NCI-H1694 (cell line): ENCODE measurements at places on chromosomes 12 and 14.

GRCh38 chr14:68932686-68933085 lies 46.4 kb downstream of the ACTN1 start:
- DNase-seq, result no peak

- no peak for DNase-seq
These were observed 5.8 kb downstream of the NID2 start for GRCh38 chr14:52063052-52063462.

DNA sequence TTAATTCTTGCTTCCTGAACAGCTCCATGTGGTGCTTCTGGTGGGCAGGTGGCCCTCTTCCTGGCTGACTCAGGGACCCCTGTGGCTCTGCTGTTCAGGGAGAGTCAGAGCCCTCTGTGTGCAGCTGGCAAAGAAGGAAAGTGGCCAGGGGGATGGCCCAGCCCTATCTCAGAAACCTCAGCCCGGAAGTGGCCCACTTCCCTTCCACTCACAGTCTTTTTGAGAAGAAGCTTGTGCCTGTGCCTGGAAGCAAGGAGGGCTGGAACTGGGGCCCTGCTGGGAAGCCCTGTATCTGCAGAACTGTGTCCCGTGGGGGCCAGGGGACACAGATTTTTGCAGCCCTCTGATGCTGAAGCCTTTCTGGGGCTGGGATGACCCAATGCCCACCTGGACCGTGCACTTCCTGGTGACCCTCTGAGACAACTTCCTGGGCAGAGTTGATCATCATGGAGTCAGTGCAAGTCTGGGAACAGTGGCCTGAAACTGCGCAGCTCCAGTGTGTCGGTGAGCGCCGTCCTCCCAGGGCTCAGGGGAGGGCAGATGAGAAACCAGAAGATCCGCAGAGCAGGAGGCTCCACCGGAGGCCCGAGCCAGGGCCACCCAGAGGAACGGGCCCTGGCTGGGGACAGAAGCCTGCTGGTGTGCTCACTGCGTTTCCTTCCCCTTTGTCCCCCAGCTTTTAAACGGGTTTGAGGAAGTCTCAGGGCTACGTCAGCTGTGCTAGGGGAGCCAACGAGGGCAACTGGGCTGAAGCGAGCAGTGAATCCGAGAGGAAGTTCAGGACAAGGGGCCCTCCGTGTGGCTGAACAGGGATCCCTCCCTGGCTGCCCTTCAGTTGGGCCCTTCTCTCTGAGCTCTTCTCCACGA lies 217.4 kb upstream of the RTL1 start:
- DNase-seq, result no peak

GRCh38 chr14:31071151-31071550 lies 45.0 kb upstream of the STRN3 start:
- no peak for DNase-seq

DNA sequence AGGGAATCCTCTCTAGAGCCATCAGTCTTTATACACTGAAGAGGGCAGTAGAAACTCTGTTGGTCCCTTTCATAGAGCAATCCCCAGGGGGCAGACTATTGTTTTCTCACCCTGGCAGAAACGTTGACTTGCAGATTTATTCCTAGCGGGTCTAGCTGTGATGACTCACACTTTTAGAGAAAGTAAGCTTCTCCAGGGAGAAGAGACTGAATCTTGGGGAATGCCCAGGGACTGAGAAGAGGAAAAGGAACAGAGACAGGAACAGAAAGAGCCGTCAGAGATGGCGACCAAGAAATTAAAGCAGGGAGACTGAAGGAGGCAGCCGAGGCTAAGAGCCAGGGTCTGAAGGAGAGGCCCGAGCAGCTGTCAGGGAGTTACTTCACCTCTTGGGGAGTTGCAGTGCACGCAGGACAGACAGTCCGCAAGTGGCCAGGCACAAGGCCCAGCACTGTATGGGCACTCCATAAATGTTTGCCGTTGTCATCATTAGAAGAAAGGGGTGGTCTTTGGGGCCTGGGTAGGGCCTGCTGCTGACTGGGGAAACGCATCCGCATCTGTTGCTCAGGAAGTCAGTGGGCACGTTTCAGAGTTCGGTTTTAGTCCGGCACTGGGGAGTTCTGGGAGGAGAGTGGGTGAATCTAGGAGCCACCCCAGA lies 13.0 kb downstream of the PLEKHG6 start:
- DNase-seq, result peak; percentile 10
